ENCODE measurements at places on chromosomes 6 and 20.

- DNase-seq = no peak
Measured at GRCh38 chr20:6055981-6056569, 2.2 kb upstream of the LRRN4 start.

DNA sequence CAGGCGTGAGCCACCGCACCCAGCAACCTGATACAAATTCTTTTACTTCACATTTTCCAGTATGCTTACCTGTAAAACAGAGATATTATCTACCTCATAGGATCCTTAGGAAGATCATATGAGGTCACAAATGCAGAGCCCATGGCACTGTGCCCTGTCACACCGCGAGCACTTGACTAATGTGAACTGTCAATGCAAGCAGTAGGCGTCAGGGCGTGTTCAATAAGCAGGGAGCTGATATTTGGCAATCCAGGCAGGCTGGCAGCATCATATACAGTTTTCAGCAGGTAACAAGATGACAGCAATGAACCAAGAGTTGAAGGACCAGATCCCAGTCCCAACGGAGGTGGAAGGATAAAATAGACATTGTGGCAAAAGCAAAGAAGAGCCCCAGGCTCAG, 14.6 kb upstream of the ARID1B start:
- DNase-seq = no peak

DNA sequence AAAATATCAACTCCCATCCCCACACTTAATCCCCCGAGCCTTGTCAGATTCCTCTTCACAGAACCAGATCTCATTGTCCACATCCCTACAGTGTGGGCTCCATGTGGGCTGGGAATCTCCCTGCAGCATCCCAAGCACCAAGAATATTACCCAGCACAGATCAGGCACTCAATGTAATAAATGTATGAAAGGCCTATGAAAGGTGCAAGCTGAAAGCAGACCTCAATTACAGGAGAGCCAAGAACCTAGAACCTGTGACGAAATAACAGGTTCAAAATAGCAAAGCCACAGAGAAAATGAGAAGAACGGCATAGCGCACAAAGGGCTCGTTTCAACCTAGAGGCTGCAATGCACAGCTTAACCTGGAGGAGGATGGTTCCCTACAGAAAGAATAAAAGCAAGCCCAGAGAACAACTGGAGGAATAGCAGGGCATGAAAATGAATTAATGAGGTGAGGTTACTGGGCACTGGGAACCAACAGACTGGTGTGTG, 3.1 kb downstream of the SLC23A2 start:
- peak; percentile 17 for DNase-seq

GRCh38 chr6:123681957-123682462, 45.3 kb upstream of the TRDN start:
- no peak for DNase-seq

- DNase-seq = no peak
Measured at GRCh38 chr6:43076464-43077332, 584 bp downstream of the PTK7 start.

GRCh38 chr6:123402052-123402451, 234.7 kb downstream of the TRDN start:
- no peak for DNase-seq

GRCh38 chr6:74256381-74256780, 560.4 kb downstream of the CD109 start:
- no peak for DNase-seq

DNA sequence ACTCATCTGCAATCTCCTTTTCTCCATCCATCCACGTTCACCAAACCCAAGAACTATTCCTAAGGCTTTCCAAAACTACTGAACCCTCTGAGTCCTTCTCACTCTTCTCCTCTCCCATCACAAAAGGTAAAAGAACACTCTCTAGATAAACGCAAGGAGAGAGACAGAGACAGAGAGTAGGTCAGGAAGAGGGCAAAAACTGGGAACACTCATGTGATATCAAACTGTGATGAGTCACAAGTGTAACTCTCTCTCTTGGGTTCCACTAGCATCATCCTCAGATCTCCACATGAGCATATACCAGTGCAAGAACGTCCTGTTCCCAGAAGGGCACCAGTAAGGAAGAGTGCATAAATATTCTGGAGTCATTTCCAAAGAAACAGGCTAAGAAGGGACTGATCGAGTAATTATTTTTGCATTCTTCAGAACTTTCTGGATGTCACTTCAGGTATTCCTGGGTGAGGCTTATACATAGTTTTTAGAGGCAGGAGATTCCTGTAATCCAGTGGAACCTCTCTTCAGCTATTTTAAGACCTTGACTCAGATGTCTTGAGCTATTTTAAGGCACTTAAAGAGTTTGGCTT, 47.3 kb upstream of the STXBP5 start:
- no peak for DNase-seq

GRCh38 chr6:24987446-24988115, 51.8 kb upstream of the RIPOR2 start:
- no peak for DNase-seq

DNA sequence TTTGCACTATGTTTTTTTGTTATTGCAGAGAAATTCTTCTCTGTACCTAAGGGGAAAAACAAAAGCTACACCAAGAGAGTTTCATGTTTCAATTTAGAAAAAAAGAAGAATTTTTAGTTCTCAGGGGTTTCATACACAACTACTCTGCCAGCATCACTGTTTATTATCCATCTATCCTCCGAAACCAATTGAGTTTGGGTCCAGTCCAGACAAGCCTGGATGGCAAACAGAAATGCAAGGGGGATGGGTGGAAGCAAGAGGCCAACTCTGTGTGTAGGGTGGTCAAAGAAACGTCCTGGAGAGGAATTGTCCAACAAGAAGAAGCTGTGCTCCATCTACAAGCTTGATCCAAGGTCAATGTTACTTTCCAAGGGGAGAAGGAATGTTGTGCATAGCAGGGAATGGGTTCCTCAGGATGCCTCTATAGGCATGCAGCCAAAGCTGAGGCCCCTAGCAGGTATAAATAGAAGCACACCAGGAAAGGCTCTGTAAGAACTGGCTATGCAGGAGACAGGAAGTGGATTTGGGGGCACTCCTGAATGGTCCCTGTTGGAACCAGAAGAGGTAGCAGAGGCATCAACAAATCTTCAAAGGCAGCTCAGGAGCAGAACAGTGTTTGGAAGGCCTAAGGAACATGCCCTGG, 64.4 kb downstream of the FILIP1 start:
- DNase-seq = no peak

DNA sequence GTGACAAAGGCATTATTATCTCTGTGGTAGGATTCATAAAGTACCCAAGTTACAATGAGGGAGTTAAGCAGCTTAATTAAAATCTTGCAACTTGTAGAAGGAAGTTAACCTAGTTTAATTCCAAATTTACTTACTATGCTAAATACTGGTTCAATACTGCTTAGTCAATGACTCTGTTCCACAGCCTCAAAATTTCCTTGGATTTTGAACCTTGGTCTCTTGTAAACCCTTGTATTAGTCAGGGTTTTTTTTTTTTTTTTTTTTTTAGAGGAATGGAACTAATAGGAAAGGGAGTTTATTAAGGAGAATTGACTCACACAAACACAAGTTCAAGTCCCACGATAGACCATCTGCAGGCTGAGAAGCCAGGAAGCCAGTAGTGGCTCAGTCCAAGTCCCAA, 163.4 kb downstream of the HS3ST5 start:
- DNase-seq = no peak

DNA sequence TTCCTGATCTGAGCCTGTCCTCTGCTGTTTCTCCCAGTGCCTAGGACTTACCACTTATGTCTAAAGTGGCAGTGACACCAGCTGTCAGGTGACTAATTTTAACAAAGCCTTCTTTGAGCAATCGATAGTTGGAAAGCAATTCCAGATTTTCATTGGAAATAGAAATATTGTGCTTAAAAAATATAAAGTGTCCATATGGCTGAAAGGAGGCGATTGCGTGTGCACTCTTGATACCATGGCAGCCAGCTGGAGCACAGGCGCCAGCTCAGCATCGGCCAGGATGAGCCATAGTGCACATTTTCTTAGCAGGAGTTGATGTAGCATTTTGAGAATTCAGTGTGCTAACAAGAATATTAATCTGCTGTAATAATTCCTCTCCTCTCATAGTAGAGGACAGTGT, 70.0 kb downstream of the LRRC1 start:
- DNase-seq = no peak

Measured in CD4-positive, alpha-beta T cell treated with Interleukin-4 for 1 hour (primary cell).